Posterior vena cava (tissue), 2 donors: ENCODE measurements at places on chromosomes 3 and 15. TPM values are rescaled to one million over a fixed set of nuclear protein-coding genes. Genes with fewer than 3 reads are reported as not detected.

GRCh38 chr15:40823572-40824343, 4.8 kb downstream of the PPP1R14D start:
- no peak for DNase-seq

DNA sequence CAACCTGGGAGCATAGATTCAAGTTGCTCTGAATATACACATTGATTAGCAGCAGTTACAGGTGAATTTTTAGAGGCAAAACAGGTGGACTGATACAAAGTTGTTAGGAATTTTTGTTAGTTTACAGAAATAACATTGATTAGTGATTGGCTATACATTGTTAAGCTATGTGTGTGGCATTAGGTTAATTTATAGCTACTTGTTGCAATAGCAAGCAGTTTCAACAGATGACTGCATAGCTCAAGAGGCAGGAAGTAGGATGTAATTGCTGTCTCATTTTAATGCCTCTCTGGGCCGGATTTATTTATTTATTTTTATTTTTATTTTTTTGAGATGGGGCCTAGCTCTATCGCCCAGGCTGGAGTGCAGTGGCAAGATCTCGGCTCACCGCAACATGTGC, 99.7 kb downstream of the TCF12 start:
- no peak for DNase-seq

DNA sequence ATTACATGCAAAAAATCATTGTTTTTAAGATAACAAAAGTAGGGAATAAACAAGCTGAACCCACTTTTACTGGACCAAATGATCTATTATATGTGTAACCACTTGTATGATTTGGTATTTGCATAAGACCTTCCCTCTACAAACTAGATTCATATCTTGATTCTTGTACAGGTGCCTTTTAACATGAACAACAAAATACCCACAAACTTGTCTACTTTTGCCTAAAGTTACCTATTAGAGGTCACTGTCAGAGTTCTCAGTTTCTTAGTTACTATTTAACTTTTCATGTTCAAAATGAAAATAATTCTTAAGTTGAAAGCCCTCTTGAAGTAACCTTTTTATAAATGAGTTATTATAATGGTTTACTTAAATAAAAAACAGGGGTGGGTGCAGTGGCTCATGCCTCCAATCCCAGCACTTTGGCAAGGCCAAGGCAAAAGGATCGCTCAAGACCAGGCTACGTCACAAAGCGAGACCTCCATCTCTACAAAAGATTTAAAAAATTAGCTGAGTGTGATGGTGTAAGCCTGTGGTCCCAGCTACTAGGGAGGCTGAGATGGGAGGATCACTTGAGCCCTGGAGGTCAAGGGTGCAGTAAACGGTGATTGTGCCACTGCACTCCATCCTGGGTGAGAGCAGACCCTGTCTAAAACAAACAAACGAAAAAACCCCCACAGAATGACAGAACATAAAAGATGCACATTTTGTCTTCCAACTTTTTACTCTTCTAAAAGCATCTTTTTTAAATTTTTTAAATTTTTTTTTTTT, 16.0 kb downstream of the ACTR8 start:
- no peak for DNase-seq

DNA sequence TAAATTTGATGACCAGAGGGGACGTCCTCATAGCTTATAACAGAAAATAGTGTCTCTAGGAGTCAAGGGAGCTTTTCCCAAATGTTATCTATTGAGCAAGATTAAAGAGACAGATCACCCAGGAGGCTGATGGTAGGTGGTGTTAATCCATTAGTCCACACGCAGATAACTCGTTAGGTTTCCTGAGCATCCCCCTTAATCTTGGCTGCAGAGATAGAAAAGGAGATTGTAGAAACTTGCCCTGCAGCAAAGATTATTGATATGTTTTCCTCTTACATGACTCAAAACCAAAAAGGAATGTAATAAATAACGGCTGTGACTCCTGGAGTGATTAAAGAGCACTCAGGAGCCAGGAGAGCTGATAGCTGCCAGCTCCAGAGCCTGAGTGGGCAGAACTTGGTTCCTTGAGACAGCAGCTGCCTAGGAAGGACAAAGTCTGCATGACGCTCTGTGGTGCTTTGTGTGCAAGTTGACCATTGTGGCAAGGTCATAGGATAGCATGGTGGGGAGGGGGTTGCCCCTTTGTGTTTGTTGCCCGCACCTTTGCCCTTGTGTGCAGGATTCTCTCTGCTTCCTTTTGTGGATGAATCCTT, 234.8 kb downstream of the PTPRG start:
- no peak for DNase-seq

- no peak for DNase-seq
These were observed 2.8 kb upstream of the HERC1 start for GRCh38 chr15:63836579-63836978.

GRCh38 chr3:164806188-164806587, 272.1 kb downstream of the SI start:
- no peak for DNase-seq

DNA sequence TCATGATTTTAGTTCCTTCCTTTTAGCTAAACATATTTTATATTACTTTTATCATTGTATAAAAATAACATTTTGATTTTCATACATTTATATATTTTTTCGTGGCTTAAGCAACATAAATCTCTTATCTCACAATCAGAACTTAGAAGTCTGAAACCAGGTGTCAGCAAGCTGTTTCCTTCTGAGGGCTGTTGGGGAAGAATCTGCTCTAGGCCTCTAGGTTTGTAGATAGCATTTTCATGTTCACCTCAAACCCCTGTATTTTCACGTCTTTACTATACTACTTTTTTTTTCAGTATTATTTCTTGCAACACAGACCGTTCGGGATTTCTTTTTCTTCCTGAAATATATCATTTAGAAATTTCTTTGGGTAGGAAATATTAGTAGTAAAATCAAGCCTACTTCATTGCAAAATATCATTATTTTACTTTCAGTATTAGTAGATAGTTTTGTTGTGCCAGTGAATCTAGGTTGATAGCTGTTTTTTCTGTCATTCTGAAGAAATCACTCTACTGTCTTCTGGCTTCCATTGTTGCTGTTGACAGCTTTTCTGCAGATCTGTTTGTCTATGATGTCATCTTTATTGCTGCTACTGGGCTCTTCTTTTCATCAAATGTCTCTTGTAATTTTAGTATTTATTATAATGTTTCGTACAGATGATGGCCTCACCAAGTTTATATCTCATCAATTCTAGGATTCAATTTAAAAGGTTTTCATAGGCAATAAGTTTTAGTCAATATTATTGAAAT, 756.3 kb downstream of the VGLL3 start:
- DNase-seq = no peak

DNA sequence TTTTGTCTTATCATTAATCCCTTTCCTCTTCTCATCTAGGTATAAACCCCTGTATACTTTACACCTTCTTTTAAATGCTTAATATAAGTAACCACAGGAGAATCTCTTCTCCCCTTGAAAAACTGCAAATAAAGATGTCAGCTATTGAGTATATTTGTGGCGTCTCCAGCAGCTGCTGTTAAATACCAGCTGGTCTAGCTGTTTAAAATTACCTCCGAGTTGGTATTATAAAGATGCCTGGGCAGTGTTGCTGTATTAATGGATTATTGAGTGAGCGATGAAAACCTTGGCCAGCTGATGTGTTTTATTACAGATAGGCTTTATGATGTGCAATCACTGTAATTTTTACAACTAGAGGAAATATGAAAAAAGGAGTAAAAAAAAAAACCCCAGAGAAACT, 388.1 kb downstream of the TBC1D5 start:
- DNase-seq = no peak

DNA sequence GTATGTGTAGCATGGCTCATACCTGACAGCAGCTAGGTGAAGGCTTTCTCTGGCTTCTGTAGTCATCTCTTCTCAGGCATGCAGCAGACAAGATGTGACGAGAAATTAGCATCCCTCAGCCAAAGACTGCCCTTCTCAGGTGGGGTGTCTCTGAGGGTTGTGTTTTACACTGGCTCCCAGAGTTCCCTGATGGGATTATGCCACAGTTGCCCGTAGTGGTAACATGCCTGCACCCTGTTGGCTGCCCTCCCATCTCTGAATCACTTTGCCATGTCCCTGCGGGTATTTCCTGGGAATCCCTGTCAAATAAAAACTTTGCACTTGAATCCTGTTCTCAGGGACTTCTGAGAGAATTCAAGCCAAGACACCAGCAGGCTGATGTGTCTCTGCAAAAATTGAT, 70.5 kb downstream of the LRTM1 start:
- DNase-seq = no peak

DNA sequence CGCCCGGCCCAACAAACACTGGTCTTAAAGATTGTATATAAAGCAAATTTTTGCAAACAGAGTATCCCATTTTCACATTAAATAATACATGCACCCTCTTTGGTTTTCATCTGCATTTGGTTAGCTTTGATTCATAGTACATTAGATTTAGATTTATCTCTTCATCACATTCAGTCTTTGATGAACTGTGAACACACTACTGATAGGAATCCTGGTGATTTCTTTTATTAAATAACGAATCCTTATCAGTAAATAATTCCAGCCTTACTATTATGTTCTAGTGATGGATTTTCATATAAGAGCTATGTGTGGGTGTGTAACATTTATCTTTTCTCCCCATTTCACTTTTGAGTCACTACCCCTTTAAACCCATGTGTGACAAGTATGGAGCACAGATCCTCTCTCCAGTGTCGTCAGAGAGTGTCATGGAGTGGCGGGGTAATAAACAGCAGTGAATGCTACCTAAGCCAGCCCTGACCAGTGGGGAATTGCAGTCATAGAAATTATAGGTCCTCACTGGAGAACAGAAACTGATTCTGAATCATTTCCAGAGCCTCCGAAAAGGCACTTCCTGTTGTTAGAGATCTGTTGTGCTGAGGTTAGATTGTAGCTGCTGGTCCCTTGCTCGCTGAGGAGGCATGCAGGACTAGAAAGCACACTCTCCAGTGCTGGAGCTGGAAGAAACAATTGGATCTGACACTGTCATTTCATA, 22.0 kb downstream of the SLC7A14 start:
- no peak for DNase-seq

- DNase-seq = no peak
These were observed 7.2 kb upstream of the OTOL1 start for GRCh38 chr3:161489395-161489794.

The IL5RA gene
- total RNA-seq = 0.46 TPM

The PYGO1 gene
- total RNA-seq = 15.4 TPM

The MYZAP gene
- total RNA-seq = 8.4 TPM

The FOXB1 gene
- total RNA-seq = not detected

The C2CD4A gene
- total RNA-seq = not detected

The PSMD2 gene
- 128 TPM for total RNA-seq
